ENCODE measurements at places on chromosomes 1 and 21. TPM values are rescaled to one million over a fixed set of nuclear protein-coding genes. Genes with fewer than 3 reads are reported as not detected.
A peak's percentile ranks its signal among the peaks of the same experiment; 100 is the strongest.

FALEC gene
- not detected for total RNA-seq

S100A3 gene
- total RNA-seq, result 2.9 TPM

TRAPPC10 gene
- total RNA-seq, result 18.1 TPM

KCNE2 gene
- not detected for total RNA-seq

RGS7 gene
- 0.72 TPM for total RNA-seq

MNDA gene
- not detected for total RNA-seq

BSND gene
- total RNA-seq, result not detected

TMEM51 gene
- total RNA-seq, result 3.6 TPM

ACTA1 gene
- not detected for total RNA-seq

KLF17 gene
- total RNA-seq, result 0.28 TPM

DNA sequence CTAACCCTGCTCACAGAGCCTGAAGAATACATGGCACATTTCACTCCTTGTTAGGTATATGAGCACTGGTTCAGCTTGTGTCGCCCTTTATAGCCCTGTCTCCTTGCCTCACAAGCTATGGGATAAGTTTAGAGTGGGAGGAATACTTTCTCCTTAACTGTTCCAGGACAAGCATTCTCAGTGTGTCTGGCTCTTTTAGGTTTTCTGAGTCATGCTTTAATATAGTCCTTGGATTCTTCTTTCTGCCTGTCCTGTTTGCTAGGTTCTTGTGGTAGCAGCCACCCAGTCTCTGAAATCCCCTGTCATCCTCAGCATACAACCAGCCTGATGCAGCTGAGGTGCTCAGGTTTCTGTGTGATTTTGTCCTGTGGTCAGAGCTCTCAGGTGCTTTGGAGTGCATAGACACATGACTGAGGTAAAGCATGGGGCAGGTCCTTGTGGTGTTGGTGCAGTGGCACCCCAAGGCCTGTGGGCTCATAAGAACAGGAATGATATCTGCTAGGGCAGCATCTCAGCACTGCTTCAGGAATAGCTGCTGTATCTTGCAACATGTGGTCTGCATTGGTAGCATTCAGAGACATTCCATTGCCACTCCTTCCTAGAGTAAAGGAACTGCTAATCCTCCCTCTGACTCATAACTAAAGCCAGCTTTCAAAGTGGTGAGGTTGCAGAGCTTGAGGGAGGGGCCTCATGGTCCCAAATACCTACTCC, 14.2 kb upstream of the CASQ2 start:
- peak; percentile 45 for DNase-seq

GRCh38 chr1:39230261-39231190, 26.0 kb downstream of the MACF1 start:
- no peak for DNase-seq

DNA sequence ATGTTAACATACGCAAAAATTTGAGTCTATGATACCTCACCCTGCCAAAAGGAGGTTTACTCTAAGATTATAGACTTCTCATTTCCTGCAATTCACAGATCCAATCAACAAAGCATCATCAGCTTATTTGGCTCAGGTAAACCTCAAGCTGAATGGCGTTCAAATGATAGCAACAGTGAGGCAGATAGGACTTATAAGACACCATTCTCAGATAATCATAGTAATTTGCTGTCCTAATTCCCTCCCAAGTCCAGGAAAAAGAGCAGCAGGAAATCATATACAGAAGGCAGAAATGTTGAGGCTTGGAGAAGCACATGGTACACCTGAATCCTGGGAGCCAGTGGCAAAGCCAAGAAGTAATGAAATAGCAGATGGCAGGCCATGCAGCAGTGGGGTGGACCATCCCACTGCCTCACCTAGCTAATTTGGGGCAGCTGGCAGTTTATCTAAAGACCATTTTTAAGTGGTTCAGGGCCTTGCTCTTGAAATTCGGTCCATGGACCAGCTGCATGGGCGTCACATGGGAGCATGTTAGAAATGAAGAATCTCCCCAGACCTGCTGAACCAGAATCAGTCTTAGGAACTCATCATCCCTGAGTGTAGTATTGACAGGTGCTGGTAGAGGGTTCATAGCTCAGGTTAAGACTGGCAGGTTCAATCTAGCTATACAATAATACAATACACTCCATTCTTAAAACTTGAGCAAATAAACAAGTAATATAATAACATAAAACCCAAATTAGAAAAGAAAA, 57.7 kb downstream of the ASTN1 start:
- DNase-seq, result no peak

GRCh38 chr1:53147174-53147573, 4.7 kb upstream of the SLC1A7 start:
- DNase-seq, result no peak

DNA sequence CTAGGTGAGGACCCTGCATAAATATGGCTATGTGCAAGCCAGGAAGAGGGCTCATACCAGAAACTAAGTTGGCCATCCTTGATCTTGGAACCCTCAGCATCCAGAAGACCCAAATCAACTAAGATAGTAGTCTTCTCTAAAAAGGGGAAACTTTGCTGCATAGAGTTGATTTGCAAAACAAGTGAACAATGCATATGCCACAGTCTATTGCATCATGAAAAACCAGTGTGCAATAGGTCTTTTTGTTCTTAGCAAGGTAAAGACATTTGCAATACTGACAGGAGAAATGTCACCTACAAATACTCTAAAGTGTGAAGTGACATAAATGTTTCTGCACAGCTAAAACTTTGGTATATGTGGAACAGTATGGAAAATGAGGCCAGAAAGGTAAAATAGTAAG, 2.0 kb upstream of the IFI16 start:
- DNase-seq, result no peak

- DNase-seq, result no peak
These were observed 31.3 kb upstream of the KCNA2 start for GRCh38 chr1:110637475-110637874.

GRCh38 chr1:159933347-159933746, 8.0 kb upstream of the TAGLN2 start:
- no peak for DNase-seq

GRCh38 chr1:247721222-247721621, 4.8 kb upstream of the OR6F1 start:
- no peak for DNase-seq

GRCh38 chr21:43880111-43880985, 15.3 kb downstream of the AGPAT3 start:
- DNase-seq, result peak; percentile 18

DNA sequence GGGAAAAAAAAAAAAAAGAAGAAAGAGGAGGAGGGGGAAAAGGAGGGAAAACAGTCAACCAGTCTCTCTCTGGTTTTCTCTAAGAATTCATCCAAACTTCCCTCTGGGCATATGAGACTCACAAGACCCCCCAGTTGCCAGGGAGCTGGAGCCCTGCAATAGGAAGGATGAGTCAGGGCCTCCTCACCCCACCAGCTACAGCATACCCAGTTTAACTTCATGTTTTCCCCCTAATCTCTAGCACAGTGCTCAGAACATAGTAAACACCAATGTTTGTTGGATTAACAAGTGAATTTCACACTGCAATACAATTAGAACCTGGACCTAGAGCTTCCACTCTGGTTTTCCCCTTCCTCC, 7.8 kb downstream of the F11R start:
- peak; percentile 21 for DNase-seq

DNA sequence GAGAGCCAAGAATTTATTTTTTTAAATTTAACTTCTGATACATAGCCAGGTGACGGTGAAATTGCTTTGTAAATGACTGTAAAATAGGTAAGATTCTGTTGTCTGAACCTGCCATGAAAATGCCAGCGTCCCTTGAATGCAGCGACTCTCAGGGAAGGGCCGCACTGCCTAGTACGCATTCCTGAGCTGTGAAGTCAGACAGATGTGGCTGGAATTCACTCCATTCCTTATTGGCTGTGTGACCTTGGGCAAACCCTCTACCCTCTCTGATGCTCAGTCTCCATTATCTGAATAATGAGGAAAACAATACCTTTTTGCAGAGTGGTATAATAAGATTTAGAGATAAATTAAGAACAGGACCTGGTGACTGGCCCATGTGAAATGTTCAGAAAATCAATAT, 167.1 kb upstream of the DAB1 start:
- no peak for DNase-seq

GRCh38 chr1:247336390-247336789, 4.7 kb upstream of the ZNF496 start:
- DNase-seq, result no peak

DNA sequence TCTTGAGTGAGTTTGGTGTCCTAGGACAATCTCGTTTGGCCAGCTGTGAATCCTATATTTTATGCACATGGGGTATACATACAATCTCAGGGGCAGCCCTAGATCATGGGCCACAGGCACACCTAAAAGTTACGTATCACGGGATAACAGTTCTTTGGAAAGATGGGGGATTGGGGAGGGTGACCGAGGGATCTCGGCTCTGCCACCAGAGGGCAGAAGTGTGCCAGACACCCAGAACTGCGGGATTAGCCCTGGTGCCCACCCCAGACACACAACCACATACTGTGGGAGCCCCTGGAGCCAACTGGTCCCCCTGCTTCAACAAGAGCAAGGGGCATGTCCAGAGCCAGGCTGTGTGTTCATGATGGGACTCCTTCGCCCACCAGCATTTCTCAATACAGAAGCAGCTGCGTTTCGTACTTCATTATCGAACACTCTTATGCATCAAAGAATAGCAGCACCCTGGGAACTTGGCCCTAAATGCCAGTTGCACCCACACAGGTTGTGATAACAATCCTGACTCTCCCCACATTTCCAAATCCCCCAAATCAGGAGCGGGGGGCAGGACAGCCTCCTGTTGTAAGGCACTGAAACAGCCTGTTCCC, 37.4 kb downstream of the TMCO4 start:
- peak; percentile 23 for DNase-seq

DNA sequence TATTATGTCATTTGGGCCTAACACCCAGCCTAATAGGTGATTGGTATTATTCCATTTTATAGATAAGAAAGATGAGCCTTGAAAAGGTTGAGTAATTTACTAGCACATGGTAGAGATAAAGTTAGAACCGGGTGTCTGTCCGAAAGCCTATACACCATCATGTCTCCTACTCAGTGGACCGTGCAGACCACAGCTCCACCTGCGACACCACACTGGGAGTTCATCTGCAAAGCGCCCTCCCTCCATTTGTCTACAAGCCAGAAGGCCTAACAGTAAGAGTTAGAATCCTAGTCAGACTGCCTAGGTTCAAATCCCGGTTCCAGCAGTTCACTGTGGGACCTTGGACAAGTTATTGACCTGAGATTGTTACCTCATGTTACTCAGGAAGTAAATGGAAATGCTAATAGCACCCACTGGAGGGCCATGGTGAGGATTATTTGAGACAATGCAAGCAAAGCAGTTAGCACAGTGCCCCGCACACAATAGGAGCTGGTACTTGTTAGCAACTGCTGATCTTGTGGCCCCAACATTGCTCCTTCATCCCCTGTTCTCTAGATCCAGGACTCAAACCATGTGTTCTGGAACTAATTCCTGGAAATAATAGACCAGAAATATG, 20.5 kb downstream of the ARMH1 start:
- no peak for DNase-seq

DNA sequence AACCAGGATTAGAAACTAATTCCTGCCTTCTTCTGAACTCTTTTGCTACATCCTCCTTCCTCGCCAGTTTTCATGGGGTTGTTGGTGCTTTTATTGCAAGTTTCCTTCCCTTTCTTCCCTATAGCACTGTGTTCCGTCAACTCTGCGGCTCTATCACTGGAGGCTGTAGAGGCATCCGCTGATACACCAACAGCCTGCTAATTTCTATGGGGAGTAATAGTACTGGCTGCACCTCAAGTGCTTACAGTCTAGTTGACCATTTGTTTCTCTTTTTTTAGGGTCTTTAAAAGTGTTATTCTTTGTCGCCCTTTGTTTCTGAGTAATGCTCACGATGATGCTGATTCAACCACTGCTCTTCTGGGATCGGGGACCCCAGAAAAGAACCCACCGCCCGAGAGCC, 746 bp downstream of the MIS18A start:
- no peak for DNase-seq

DNA sequence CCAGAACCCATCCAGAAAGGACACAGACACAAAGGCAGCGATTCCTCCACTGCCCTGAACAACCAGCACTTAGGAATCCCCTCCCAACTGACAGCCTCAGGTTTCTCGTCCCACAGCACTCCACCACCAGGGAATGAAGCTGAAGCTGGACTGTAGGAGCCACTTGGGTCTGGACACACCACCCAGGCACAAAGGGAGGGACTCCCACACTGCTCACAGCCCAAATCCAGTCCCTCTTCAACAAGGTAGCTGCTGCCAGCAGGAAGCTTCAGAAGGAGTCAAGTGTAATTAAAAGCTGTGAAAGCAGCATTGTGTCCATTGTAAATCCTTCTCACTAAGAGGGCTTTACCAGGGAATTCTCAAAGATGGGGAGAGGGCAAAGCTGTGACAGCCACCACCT, 29.0 kb downstream of the LMX1A start:
- no peak for DNase-seq

- DNase-seq, result no peak
These were observed 497.0 kb downstream of the RWDD3 start for GRCh38 chr1:95730986-95731385.

DNA sequence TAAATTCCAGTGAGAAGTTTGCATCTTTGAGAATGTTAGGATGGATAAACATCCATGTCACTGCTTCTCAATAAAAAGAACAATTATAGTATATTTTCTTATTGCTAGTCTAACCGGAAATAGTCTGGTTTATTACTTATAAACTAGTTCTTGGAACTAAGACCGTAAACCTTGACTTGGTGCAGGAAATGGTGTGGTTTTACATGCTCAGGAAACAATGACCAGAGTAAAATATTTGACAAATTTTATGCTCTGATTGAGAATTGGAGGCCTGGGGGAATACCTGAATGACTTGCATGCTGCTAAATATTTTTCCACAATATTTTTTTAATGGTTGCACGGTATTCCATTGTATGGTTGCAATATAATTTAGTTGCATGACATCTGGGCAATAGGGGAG, 76.3 kb downstream of the XCL2 start:
- no peak for DNase-seq

GRCh38 chr1:200380589-200381021, 29.2 kb downstream of the ZNF281 start:
- no peak for DNase-seq

DNA sequence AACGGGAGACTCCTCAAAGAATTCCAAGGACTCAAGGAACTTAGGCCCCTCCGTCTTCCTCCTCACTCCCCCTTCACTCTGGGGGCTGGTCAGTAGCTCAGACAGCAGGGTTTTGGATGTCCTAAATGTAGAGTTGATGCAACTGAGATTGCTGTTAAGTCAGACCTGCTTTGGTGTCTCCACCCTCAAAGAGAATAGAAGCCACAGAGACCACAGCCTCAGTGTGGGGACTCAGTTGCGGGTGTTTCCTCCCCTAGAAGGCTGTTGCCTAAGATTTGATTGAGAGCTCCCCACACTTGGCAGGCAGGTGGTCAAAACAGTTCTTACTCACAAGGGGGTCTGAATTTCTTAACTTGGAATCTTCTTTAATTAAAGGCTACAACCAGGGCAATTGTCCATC, 7.6 kb downstream of the MAN1C1 start:
- DNase-seq, result no peak

GRCh38 chr1:34740161-34740868, 14.5 kb upstream of the GJB5 start:
- DNase-seq, result no peak

All from IMR-90 (cell line).